ENCODE measurements at places on chromosomes 5 and 9. TPM values are rescaled to one million over a fixed set of nuclear protein-coding genes. Genes with fewer than 3 reads are reported as not detected.

Gene TEX48
- not detected for polyA plus RNA-seq

Gene SLC6A7
- polyA plus RNA-seq = not detected

Gene LHFPL2
- polyA plus RNA-seq = 0.09 TPM

Gene LCN15
- polyA plus RNA-seq = not detected

Gene AK1
- polyA plus RNA-seq = not detected

Gene IL13
- not detected for polyA plus RNA-seq

All from immature natural killer cell (primary cell).